ENCODE measurements at places on chromosomes 1 and 21.

DNA sequence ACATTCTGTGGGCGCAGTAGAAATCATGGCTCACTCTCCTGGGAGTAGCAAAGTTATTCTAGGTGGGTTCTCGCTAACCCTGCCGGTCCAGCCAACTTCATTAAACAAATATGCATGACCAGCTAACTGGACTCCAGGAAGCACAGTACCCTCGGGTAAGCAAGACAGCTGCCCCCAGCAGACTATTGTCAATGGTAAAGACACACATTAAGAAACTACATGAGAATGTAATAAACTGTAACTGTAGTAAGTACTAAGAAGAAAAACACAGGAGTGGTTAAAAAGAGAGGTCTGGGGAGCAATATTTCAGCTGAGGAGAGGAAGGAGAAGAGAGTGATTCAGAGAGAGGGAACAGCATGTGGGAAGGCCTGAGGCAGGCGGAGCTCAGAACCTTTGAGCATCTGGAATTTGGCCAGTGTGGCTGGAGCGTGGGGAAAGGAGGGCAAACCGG, 7.4 kb downstream of the SLC2A5 start:
- DNase-seq: no peak

GRCh38 chr1:225877580-225877979, 4.6 kb downstream of the TMEM63A start:
- no peak for DNase-seq

- no peak for DNase-seq
These were observed 36.0 kb upstream of the LHX4 start for GRCh38 chr1:180194048-180194425.

DNA sequence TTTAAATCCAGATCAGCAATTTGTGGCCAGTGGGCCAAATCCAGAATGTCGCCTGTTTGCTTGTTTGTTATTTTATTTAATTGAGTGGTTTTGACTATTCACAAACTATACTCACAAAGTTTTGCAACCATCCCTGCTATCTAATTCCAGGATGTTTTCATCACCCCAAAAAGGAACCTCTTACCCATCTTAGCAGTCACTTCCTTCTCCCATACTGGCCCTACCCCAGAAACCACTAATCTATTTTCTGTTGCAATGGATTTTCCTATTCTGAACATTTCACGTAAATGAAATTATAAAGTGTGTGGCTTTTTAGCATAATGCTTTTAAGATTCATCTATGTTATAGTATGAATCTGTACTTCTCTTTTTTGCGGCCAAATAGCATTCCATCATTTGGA, 41.3 kb downstream of the WDTC1 start:
- DNase-seq: no peak

- DNase-seq: no peak
These were observed 27.8 kb downstream of the FBXO28 start for GRCh38 chr1:224141693-224142092.

DNA sequence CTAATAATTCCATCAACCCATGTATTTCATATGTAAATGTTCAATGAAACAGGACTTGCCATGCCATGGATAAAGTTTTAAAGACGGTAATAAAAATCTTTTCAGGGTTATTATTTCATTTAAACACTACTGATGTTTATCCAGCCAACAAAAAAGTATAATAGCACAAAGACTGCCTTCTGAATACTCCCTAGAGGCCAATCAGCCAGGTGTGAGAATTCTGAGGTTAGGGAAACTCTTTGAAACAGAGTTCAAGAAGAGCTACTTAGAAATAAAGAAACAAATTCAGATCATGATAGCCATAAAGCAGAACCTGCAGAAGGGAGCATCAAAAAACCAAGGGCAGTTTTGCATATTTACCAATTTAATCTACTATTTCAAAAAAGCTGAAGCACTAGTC, 48.7 kb downstream of the AKT3 start:
- no peak for DNase-seq

DNA sequence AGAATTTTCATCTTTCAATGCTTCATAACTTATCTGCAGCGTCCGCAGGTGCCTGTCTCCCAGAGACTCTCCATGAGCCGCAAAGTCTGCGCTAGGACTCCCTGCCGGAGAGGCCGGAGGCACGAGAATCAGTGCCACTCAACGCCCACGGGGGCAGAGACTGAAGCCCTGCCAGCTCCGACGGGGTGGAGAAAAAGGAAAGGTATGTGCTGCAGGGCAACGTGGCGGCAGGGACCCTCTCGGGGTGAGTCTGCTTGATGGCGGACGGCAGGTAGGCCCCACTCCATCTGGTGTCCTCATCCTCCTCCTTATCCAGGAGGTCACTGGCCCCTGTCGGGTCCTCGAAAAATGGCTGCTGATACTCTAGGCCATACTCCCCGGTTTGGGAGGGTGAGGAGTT, 21.9 kb upstream of the MRPS14 start:
- no peak for DNase-seq

DNA sequence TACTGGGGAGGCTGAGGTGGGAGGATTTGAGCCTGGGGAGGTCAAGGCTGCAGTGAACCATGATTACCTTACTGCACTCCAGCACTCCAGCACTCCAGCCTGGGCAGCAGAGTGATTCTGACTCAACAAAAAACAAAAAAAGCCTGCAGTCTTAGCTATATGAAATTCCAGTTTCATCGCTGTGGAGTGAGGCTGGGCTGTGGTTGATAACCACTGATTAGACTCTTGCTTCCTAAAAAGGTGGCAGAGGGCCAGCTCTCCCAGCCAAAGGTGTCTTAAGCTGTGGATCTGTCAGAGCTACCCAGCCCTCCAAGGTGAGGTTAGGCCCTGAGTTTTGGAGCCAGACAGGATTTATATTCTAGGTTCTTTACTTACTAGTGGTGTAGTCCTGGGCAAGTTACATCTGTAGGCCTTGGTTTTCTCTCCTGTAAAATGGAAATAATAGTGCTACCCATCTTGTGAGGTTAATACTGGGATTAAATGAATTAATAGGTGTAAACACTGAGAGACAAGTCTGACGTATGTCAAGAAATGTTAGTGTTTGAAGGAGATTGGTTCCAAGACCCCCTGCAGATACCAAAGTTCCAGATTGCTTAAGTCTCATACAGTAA, 35.9 kb downstream of the TMCC2 start:
- no peak for DNase-seq

DNA sequence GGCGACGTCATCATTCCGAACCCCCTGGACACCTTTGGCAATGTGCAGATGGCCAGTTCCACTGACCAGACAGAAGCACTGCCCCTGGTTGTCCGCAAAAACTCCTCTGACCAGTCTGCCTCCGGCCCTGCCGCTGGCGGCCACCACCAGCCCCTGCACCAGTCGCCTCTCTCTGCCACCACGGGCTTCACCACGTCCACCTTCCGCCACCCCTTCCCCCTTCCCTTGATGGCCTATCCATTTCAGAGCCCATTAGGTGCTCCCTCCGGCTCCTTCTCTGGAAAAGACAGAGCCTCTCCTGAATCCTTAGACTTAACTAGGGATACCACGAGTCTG, 10.0 kb downstream of the PROX1 start:
- DNase-seq: no peak

DNA sequence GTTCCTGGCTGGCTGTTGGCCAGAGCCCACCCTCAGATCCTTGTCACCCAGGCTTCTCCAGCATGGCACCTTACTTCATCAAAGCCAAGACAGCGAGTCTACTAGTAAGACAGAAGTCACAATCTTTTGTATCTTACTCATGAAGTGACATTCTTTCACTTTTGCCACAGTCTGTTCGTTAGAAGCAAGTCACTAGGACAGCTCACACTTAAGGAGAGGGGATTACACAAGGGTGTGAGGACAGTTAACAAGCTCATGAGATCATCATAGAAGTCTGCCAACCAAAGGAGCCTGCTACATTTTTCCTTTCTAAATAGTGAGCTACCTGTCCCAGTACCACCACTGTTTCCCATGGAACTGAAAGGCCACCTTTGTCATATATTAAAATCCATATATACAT, 61.5 kb downstream of the PACC1 start:
- no peak for DNase-seq

DNA sequence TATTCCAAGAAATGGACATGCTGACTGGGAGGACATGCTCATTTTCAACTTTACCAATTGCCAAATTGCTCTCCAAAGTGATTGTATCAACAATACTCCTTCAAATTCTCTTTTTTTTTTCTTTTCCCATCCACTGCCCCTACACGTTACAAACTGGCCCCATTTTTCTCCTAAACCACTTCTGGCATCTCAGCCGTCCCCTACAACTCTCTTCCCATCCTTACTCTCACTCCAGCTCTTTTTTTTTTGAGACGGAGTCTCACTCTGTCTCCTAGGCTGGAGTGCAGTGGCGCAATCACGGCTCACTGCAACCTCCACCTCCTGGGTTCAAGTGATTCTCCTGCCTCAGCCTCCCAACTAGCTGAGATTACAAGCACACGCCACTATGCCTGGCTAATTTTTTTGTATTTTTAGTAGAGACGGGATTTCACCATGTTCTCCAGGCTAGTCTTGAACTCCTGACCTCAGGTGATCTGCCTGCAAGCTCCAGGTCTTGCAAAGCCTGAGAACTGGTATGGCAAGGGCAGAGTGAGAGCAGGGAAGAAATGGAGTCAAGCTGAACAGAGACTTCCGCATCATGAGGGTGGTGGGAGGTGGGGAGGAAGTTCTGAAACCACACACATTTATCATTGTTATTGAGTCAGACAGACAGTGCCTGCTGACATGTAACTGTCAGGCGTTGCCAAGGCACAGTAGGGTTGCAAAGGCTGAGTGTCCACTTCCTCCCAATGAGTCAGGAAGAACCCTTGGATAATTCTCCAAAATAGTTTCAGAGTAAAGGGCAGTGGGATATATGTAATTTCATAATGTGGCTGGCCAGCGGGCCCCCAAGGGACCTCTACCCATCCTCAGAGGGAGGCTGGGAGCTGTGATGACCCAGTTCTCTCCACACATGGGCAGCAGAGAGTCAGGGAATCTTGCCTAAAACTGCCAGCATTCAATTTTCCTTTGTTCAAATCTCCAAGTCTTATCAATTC, 17.4 kb downstream of the CELA3A start:
- DNase-seq: no peak

- no peak for DNase-seq
These were observed 110.3 kb upstream of the TSPAN2 start for GRCh38 chr1:115199416-115200132.

- no peak for DNase-seq
These were observed 7.8 kb downstream of the PTTG1IP start for GRCh38 chr21:44865561-44866280.

- no peak for DNase-seq
These were observed 297.4 kb downstream of the TM2D1 start for GRCh38 chr1:61427510-61427909.

DNA sequence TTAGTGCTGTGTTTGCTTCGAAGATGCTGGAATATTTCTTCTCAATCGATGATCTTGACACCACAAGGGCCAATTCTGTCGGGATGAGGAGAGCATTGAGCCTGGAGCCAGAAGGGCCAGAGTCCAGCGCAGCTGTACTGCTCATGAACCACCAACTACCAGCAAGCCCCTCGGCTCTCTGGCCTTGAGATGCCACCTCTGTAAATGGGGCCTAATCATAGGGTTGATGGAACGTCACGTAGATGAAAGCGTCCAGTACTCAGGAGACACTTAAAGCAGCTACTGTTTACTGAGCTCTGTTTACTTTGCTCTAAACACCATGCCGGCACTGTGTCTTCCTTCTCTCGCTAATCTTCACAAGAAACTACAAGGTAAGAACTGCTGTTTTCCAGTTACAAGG, 26.3 kb downstream of the CCDC185 start:
- DNase-seq: no peak

- DNase-seq: no peak
These were observed 34.7 kb downstream of the S100A10 start for GRCh38 chr1:151958959-151959358.

DNA sequence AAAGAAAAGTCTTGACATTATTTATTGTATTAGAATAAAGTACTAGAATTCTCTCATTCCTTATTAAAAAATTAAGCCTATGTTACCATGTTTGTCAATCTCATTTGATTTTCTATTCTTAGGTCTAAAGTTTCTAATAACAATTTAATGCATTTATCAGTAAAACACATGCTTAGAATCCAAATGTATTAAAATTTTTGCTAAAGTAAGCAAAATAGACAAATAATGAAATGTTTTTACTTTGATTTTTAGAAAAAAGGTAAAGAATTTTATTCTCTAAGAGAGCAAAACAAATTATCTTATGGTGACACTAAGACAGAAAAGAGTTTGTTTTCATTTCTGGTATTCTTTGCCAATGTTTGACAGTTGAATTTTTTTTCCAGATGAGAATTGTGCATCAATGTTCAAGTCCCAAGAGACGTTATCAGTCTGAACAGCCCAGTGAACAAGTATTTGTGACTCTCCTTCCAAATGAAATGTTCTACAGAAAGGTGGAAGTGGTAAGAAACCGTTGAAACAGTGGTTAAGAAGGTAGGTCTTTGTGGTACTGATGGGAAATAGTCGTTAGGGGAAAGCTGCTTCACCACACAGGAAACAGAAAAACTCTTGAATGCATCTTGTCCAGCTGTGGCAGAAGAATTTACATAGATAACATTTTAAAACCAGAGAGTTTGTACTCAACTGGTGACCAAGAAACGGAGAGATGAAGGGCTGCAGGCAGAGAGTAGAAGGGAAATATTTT, 402.5 kb downstream of the PTPRC start:
- DNase-seq: no peak

GRCh38 chr1:207883660-207884250, 27.2 kb downstream of the CD34 start:
- peak; percentile 65 for DNase-seq

- DNase-seq: no peak
These were observed 51.2 kb downstream of the POFUT2 start for GRCh38 chr21:45236481-45236880.

DNA sequence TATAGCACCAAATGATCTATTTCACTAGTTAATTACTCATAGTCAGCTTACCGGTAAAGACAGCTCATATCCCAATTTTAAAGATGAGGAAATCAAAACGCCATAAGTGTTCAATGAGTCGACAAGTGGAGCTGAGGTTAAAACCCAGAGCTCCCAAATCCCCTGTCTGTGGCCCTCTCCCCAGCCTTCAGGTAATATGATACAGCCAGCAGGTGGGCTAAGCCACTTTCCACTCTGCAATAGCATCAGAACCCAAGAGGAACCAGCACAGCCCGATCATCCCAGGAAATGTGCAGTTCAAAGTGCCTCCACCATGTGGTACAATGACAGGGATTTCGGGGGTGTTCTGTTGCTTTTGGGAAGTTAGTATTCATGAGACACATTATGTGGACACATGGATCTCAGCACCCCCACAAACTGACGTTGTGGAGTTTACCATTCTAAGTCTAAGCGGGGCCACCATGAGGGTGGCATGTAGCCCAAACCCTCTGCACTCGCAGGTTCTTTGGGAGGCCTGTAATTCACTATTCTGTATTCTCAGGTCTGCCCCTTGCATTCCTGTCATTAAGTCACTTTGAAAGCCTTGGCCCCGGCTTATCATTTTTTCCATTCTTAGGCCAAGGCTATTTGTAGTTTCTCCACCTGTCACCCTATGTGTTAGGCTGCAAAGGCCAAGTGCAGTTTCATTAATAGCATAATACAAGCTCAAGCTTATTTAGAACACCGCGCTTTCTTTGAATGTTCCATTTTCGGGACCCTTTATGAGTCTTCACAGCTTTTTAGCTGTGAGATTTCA, 26.3 kb upstream of the ACTN2 start:
- no peak for DNase-seq

GRCh38 chr1:71054791-71055190, 7.2 kb upstream of the PTGER3 start:
- DNase-seq: no peak

GRCh38 chr1:183110326-183110880, 75.7 kb upstream of the LAMC2 start:
- DNase-seq: no peak

- no peak for DNase-seq
These were observed 93.2 kb upstream of the TNFSF4 start for GRCh38 chr1:173300061-173301044.

- no peak for DNase-seq
These were observed 10.2 kb upstream of the AHDC1 start for GRCh38 chr1:27614043-27614624.

GRCh38 chr1:203185061-203185461, 1.4 kb downstream of the CHI3L1 start:
- DNase-seq: no peak

All from NCI-H345 (cell line).